CD8-positive, alpha-beta T cell (primary cell): ENCODE measurements at places on chromosomes 2 and 18.

DNA sequence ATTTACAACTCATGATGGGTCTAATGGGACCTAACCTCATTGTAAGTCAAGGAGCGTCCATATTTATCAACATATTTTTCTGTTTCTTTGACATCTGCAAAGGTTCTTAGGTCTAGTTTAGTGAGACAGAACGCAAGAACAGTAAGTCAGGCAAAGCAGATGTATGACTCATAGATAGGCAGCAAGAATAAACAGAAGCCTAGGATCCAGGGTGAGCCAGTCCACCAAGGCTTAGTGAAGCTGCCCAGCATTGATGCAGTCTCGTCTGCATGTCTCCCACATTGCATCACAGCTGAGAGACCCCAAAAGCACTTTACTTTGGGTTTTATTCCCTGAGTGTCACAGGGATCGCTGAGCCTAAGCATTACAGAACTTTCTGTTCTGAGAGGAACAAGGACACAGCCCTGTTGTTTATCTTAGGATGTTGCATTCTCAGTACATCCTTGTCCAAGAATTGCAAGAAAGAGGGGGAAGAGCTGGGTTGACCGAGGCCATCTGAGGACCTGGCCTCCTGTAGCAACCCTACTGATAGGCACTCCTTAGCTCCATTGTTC lies 29.6 kb upstream of the TMEM177 start:
- DNase-seq = no peak

- DNase-seq = no peak
These were observed 288.8 kb upstream of the SOX11 start for GRCh38 chr2:5403392-5403791.

DNA sequence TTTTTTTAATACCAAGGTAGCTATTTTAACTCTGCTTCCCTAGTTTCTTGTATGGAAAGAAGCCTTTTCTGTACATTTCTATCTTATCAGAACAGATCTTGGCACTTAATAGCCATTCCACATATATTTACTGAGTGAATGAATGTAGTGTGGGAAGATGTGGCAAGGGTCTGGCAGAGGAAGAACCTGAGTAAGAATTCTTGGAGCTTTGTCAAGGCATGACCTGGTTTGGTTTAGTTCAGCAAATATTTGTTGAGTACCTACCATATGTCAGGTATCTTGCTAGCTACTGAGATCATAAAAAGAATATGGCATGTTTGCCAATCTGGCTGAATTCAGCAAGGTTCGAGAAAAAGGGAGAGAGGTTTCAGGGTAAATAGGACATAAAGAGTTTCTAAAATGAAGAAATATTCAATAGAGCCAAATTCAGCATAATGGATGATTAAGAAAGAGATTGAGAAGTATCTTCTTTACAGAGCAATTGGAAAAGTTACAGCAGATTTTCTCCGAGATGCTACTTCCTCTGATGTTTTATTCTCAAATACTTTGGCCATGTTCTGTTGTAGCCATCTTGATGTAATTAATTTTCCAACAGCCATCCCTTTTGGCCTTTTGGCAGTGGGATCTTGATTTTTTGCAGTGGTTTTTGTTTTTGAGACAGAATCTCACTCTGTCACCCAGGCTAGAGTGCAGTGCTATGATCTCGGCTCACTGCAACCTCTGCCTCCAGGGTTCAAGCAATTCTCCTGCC lies 21.7 kb upstream of the MEP1B start:
- no peak for DNase-seq

- no peak for DNase-seq
These were observed 232.8 kb downstream of the MBD5 start for GRCh38 chr2:148253685-148254084.

DNA sequence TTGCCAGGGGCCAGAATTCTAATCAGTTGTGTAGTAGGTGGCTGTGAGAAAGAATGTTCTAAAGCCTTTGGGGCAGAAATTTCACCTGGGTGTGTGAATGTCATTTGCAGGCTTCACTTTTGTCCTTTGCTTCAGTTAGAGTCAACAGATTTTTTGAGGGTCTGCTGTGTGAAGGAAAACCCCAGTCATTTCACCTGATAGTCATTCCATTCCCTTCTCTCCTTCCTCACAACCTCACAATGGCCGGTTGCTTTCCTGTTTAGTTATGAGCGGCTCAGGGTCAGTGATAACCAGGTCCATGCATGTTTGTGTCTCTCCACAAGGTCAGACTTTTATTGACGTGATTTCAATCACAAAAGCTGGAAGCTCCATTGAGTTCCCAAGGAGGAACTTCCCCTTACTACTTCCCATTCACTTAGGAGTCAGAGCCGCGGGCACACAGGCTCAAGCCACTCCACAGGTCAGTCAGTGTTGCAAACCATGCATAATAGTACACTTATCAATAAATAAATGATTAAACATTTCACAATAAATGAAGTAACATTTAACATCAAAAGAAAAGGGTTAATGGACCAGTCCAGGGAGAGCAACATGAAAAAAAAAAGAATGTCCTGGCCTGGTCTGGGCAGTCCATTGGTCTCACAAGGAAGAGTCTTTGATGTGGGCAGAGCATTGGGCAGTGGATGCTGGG lies 74.3 kb downstream of the NPAS2 start:
- DNase-seq = no peak

GRCh38 chr2:96869822-96870625 lies at the start of gene SEMA4C:
Gene SEMA4C (minus strand): TSS chr2:96870080. CDS start chr2:96867886, 2,194 bp downstream.
- peak; percentile 79 for DNase-seq

DNA sequence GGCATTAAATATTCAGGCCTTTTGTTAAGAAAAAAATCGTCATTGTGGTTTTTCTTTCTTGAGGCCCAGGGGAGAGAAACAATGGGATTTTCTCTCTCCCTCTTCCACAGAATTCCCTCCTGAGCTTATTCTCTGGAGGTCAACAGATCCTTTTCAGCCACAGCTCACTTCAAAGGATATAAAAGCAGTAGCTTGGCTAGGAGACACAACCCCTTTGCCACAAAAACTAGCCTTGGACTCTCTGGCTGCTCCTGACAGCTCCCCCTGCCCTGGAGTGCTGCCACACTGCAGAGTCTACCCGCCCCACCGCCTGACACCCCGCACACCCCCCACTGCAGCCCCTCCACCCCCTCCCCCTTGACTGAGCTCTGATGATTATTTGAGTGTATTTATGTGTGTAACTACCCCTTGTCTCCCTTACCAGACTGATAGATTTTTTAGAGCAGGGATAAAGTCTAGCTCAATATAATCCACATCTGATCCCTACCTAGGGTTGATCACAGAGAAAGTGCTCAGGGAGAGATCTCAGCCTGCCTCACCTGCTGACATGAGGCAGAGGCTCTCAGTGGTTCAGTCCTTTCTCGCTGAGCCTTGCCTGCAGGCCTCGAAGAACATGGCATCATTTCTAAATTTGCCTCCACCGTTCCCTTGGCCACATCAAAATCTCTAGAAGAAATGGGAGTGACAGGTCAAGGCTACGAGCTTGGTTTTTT lies 132.2 kb upstream of the SP5 start:
- no peak for DNase-seq
